NCI-H1930 (cell line): ENCODE measurements at places on chromosomes 1 and 21.

- DNase-seq: no peak
Measured at GRCh38 chr21:38567335-38567969, 69.2 kb upstream of the ERG start.

GRCh38 chr1:222991908-222992307 lies 151.1 kb downstream of the TLR5 start:
- DNase-seq: no peak

DNA sequence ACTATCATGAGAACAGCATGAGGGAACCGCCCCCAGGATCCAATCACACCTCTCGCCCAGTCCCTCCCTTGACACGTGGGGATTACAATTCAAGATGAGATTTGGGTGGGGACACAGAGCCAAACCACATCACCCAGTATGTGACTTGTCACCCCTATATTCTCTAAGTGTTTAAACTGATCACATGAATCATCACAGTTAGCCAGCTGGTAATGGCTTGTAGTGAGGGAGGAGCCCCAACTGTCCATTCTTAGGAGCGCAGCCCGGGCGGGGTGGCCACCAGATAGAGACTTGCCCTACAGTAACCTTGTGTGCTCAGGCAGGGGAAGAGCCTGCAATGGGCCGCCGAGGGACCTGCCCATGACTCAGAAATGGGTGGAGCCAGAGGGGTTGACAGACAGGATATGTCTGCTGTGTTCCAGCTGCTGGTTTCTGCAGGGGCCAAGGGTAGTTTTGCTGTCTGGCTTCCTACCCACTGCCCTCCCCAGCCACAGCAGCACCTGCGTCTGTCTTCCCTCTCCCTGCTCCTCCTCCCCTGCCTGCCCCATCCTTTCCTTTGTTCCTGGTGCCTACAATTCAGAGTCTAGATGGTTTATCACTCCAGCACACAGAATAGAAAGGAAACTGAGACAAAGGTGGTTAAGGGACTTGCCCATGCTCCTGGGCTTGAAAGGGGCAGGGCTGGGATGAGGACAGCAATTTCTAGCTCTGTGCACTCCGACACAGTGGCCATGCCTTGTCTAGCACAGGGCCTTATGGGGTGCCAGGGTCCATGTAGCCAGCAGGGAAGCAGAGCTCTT lies 9.2 kb downstream of the ABCG1 start:
- DNase-seq: no peak

GRCh38 chr1:41619511-41620364 lies 135.3 kb upstream of the EDN2 start:
- DNase-seq: no peak

- no peak for DNase-seq
Measured at GRCh38 chr1:231369282-231369681, 31.2 kb downstream of the SPRTN start.

DNA sequence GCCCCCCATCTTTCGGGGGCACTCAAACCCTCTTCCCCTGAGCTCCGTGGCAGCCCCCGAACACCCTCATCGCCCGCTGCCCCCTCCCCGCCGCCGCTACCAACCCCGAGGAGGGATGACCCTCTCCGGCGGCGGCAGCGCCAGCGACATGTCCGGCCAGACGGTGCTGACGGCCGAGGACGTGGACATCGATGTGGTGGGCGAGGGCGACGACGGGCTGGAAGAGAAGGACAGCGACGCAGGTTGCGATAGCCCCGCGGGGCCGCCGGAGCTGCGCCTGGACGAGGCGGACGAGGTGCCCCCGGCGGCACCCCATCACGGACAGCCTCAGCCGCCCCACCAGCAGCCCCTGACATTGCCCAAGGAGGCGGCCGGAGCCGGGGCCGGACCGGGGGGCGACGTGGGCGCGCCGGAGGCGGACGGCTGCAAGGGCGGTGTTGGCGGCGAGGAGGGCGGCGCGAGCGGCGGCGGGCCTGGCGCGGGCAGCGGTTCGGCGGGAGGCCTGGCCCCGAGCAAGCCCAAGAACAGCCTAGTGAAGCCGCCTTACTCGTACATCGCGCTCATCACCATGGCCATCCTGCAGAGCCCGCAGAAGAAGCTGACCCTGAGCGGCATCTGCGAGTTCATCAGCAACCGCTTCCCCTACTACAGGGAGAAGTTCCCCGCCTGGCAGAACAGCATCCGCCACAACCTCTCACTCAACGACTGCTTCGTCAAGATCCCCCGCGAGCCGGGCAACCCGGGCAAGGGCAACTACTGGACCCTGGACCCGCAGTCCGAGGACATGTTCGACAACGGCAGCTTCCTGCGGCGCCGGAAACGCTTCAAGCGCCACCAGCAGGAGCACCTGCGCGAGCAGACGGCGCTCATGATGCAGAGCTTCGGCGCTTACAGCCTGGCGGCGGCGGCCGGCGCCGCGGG lies 837 bp downstream of the FOXD3 start:
- DNase-seq: peak; percentile 75

DNA sequence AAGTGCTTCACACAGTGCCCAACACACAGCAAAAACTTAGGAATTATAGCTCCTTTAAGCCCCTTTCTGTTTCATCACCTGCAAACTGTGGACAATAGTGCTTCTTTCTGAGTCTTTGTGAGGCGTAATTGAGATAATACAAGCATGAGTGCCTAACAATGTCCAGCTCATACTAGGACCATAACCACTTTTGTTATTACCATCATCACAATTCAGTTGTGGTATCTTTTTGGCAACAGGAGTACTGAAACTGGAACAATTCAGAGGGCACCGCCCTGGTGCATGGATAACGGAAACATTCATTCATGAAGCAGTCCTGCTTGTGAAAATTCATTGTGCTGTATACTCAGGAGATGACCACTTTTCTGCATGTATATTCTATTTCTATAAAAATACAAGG lies 18.2 kb downstream of the DNAJC11 start:
- no peak for DNase-seq

DNA sequence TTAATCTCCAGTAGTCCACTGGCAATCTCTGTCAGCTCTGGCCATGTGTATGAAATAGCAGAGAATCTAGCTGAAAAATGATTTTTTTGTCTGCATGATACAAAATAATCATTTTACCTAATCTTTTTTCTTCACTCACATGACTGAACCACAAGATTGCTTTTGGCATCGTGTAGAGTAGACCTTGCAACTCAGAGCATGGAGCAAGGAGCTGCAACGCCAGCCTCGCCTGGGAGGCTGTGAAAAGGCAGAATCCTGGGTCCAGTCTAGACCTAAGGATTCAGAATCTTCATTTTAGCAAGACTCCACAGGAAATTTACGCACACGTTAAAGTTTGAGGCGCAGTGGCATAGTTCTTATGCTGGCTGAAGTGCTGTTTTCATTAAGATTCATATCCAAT lies 40.2 kb downstream of the TOMM20 start:
- DNase-seq: no peak

DNA sequence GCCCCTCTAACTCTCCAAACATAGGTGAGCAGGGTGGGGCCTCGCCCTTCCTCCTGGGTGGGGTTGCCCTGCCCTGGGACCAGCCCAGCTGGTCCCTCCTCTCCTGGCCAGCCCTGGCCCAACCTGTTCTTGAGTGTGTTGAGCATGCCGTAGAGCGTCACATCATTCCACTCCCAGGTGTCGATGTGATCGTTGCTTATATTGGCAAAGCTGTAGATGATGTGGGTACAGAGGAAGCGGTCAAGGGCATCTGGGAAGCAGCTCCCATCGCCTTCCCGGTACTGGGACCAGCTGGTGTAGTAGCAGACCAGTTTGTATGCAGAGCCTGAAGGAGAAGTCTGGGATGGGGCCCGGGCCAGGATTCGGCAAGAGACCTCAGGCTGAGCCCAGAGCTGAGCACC lies 1.4 kb downstream of the CHI3L1 start:
- DNase-seq: no peak

DNA sequence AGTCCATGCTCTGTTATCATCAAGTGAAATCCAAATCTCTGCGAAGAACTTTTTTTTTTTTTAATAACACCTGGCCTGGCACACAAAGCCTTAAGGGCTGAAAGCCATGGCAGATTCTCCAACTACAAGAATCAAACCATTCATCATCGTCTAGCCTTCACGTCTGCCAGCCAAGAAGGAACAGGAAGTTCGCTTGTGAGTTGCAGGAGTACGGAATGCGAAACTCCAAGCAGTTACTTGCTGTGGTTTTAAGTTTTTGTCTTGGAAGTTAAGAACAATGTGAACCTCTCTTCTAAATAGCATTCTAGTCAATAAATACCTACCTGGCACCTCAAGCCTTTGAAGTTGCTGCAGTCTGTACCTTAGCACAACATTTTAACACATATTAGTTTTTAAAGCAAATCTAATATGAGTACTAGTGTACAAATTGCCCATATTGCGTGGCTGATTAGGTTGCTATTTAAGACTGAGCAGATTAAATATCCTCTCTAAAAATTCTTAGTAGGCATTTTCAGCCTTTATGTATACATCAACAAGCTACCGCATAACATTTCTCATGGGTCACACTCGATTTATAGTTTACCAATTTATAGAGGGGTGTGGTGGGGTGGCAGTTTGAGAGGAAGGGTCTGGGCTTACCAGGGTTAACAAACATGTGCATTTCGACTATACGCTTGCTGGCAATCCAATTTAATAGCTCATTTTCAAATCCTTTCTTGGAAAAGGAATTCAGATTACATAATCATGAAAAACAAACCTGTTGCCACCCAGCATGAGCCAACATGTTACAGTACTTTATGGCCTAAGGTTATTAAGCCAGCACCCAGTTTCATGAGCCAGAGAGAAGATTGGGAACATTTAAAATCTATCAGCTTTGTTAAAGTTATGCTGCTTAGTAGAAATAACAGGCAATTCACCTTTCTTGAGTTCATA lies 22.2 kb upstream of the PTPN14 start:
- no peak for DNase-seq

DNA sequence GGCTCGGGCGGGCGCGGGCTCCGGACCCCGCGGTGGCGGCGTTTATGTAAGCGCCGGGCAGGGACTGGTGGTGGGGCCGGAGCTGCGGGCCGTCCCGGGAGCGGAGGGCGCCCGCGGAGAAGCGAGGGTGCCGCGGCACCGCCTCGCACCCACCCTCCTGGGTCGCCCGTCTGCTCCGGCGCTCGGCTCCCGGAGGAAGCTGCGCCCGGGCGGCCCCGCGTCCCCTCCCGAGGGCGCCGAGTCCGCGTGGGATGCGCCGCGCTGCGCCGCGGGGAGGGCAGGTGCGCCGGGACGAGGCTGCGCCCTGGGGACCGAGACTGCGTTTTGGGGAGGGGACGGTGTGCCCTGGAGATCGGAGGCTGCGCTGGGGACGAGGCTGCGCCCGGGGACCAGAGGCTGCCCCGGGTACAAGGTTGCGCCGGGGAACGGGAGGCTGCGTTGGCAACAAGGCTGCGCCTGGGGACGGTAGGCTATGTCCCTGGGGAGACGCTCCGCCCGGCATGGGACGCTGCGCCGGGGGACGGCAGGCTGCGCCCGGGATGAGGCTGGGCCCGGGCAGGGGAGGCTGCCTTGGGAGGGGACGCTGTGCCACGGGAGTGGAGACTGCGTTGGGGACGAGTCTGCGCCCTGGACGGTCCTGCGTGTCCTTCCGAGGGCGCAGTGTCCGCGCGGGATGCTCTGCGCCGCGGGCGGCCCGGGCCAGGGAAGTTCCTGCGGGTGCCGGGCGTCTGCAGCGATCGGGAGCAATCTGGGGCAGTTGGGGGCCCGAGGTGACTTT lies 627 bp downstream of the ADARB1 start:
- no peak for DNase-seq

GRCh38 chr21:36626791-36627190 lies 72.1 kb upstream of the SIM2 start:
- DNase-seq: no peak

DNA sequence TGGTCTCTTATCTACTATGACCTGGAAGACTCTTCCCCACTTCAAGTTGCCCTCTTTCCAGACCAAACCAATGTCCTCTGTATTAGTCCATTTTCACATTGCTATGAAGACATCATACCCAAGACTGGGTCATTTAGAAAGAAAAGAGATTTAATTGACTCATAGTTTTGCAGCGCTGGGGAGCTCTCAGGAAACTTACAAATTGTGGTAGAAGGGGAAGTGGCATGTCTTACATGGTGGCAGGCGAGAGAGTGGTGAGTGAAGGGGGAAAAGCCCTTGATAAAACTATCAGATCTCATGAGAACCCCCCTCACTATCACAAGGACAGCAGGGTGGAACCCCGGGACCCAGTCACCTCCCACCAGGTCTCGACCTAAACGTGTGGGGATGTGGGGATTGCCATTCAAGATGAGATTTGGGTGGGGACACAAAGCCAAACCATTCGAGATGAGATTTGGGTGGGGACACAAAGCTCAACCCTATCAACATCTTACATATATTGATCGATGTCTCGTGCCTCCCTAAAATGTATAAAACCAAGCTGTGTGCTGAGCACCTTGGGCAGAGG lies 14.2 kb upstream of the AGPAT3 start:
- DNase-seq: no peak

- DNase-seq: no peak
Measured at GRCh38 chr1:198316546-198317100, 159.8 kb downstream of the NEK7 start.

- no peak for DNase-seq
Measured at GRCh38 chr21:38409907-38410306, 88.4 kb downstream of the ERG start.

GRCh38 chr1:22645931-22646330 lies 2.5 kb downstream of the C1QC start:
- DNase-seq: no peak

- no peak for DNase-seq
Measured at GRCh38 chr1:91891969-91892368, 6.0 kb upstream of the TGFBR3 start.

- DNase-seq: no peak
Measured at GRCh38 chr1:79079770-79080169, 73.2 kb upstream of the ADGRL4 start.

DNA sequence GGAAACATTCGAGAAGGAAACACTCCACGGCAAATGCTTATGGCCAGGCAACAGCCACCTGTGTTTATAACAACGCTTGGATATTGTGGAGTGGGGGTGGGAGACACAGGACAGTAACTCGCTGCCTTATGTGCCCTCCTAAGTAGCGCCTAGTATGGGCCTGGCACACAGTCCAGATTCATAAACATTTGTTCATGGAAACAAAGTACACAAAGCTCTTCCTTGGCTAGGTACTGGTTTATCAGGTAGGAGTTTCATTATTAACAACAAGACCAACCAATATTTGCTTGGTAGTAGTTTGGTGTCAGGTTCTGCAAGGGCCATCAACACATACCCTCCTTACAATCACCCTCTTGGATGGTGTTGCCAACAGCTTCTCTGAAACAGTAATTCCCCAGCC lies 23.4 kb downstream of the TMCO4 start:
- DNase-seq: no peak

- DNase-seq: peak; percentile 11
Measured at GRCh38 chr21:41133874-41134522, 34.0 kb upstream of the BACE2 start.

GRCh38 chr21:31729622-31730343 lies 2.1 kb downstream of the SCAF4 start:
- DNase-seq: no peak

- peak; percentile 26 for DNase-seq
Measured at GRCh38 chr1:201982082-201982622, 296 bp upstream of the RNPEP start.

- DNase-seq: no peak
Measured at GRCh38 chr1:26349188-26349876, 4.6 kb downstream of the CRYBG2 start.

DNA sequence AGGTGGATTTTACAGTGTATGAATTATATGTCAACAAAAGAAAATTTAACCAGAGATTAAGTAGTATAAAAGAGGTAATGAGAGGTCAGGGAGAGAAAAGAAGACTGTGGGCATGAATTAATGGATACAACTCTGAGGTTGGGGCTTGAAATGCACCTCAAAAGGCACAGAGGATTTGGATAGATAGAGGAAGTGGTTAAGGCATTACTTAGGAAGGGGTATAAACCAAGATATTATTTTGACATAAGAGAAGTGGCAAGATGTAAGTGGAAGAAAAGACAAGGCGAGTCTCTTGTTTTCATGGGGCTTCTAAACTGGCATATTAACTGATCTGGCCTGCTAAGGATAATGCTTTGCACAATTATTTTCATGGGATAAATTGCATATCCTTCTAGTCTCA lies 34.1 kb downstream of the RAP1A start:
- no peak for DNase-seq
